ENCODE measurements at places on chromosomes 12 and 14.

GRCh38 chr12:106188256-106188655, 49.5 kb upstream of the NUAK1 start:
- no peak for DNase-seq

DNA sequence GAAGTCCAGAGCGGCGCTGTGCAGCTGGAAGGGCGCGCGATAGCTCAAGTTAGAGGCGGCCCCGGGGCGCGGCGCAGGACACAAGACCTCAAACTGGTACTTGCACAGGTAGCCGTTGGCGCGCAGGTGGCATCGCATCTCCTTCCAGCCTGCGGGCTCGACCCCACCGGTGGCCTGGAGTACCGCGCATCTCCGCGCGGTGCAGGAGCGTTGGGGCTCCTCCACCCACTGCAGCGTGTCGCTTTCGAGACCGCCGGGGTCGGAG, 553 bp downstream of the CLEC14A start:
- no peak for DNase-seq

DNA sequence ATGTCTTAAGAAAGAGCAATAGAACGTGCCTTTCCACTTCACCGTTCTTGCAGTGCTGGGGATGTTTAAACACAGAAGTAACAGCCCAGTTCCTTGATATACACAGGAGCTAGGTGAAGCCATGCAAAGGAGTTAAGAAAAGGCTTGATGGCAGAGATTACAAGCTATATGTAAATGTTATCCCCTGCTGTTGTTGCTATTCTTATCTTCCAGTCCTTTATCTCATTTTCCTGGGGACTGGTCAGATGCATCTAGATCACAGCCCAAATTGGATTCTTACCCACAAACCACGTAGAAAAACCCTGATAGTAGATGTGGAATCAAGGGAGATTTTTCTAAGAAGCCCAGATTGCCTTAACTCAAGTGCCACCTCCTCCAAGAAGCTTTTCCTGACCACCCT, 5.5 kb downstream of the ASCL1 start:
- DNase-seq = no peak

- no peak for DNase-seq
Observed at GRCh38 chr12:110627500-110628195, 13.7 kb downstream of the TCTN1 start.

GRCh38 chr14:55450987-55451386, 10.6 kb upstream of the TBPL2 start:
- no peak for DNase-seq

GRCh38 chr12:94561943-94562411, 88.4 kb downstream of the TMCC3 start:
- no peak for DNase-seq

- DNase-seq = no peak
Observed at GRCh38 chr12:55675666-55676065, 32.0 kb downstream of the ITGA7 start.

DNA sequence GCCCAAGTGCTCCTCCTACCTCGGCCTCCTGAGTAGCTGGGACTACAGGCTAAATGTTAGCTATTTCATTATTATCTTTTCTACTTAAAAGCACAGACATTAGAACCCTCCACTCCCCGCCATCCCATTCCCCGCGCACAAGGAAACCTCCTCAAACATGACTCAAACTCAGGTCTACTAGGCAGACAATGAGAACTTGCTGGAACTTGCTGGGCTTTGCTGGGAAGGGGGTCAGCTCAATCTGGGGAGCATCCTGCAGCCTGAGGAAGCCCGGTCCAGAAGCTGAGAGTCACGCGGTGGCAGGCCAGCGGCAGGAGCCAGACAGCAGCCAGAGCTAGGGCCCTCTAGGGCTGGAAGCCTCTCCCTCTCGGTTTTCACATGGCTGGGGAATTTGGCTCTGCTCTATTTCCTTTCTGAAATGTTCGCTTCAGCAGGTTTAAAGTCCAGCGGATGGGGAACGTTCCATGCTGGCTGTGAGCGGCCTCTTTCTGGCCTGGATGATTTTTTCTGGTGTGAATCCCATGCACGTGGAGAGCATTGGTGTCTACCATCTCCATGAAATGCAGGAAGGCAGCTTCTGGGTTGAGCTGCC, 68.5 kb downstream of the SLC6A12 start:
- no peak for DNase-seq

GRCh38 chr14:87732562-87732961, 260.4 kb downstream of the GALC start:
- DNase-seq = no peak

GRCh38 chr12:23694307-23694706, 255.2 kb downstream of the SOX5 start:
- no peak for DNase-seq

DNA sequence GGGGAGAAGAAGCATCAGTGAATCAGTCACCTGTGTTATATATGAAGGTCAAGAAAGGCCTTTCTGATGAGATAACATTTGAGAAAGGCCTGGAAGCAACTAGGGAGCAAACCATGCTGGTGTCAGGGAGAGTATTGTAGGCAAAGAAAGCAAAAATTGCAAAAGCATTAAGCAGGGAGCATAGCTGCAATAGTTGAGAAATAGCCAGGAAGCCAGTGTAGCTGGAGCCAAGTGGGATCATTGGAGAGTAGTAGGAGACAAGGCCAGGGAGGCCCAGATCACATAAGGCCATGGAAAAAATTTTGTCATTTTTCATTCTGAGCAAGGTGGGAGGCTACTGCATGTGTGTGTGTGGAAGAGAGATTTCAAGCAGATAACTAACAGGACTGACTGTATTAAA, 18.8 kb upstream of the MAGOHB start:
- DNase-seq = no peak

GRCh38 chr14:75322746-75323145, 44.1 kb downstream of the FOS start:
- DNase-seq = no peak

DNA sequence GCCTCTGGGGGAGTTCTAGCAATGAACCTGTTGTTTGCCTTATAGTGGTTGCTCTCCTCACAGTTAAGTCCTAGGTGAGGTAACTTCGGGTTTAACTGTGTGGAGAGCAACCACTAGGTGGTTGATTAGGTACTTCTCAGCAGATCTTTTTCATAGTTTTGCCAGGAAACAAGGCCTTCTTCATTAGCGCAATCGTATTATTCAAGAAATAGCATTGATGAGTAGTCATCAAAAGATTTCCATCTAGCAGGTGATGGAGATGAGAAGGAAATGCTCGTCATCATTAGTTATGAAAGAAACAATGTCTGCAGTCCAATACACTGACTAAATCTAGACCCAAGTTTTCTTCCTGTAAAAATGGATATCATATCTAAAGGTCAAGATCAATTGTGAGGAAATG, 923.3 kb downstream of the AACS start:
- DNase-seq = no peak

DNA sequence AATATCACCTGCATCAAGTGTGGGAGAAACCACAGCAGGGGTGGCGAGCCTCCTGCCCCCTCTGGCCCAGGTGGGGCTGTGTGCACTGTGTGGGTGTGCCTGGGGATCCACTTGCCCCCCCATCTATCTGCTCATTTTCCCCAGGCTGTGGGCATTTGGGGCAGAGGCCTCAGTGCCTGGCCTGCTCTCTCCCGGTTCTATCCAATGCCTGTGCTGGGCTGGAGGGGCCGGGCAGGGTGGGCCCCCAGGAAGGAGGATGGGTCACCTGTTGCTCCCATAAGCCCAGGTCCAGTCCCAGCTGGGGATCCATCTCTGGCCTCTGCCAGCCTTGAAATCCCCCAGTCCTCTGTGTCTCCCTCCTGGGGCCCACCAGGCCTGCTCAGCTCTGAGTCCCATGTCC, 105.6 kb downstream of the TMEM121 start:
- no peak for DNase-seq

- DNase-seq = peak; percentile 64
Observed at GRCh38 chr12:24839268-24839791, 109.6 kb downstream of the BCAT1 start.

- DNase-seq = no peak
Observed at GRCh38 chr12:11880381-11880780, 190.4 kb upstream of the BCL2L14 start.

DNA sequence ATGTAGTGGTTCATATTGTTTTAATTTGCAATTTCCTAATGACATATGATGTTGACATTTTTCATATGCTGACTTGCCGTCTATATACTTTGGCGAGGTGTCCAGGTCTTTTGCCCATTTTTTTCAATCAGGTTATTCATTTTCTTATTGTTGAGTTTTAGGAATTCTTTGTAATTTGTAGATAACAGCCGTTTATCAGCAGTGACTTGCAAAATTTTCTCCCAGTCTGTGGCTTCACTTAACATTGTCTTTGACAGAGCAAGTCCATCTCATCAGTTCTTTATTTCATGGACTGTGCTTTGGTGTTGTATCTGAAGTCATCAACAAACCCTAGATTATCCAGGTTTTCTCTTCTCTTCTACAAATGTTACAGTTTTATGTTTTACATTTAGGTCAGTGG, 12.6 kb upstream of the KLHDC2 start:
- DNase-seq = no peak

DNA sequence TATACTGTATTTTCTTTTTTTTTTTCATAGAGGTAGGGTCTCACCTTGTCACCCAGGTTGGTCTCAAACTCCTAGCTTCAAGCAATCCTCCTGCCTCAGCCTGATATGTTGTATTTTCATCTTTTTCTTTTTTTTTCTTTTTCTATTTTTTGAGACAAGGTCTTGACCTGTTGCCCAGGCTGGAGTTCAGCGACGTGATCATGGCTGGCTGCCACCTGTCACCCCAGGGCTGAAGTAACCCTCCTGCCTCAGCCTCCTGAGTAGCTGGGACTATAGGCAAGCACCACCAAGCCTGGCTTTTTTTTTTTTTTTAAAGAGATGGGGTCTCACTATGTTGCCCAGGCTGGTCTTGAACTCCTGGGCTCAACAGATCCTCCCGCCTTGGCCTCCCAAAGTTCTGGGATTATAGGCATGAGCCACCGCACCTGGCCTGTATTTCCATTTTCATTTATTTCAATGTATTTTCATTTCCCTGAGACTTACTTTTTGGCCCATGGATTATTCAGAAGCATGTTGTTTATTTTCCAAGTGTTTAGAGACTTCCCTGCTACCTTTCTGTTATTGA, 16.2 kb upstream of the ARF6 start:
- DNase-seq = no peak

GRCh38 chr12:105072888-105073488, 11.3 kb downstream of the ALDH1L2 start:
- no peak for DNase-seq

GRCh38 chr14:79144896-79145295, 974.7 kb downstream of the NRXN3 start:
- no peak for DNase-seq

GRCh38 chr12:28127455-28127854, 62.8 kb upstream of the CCDC91 start:
- no peak for DNase-seq

DNA sequence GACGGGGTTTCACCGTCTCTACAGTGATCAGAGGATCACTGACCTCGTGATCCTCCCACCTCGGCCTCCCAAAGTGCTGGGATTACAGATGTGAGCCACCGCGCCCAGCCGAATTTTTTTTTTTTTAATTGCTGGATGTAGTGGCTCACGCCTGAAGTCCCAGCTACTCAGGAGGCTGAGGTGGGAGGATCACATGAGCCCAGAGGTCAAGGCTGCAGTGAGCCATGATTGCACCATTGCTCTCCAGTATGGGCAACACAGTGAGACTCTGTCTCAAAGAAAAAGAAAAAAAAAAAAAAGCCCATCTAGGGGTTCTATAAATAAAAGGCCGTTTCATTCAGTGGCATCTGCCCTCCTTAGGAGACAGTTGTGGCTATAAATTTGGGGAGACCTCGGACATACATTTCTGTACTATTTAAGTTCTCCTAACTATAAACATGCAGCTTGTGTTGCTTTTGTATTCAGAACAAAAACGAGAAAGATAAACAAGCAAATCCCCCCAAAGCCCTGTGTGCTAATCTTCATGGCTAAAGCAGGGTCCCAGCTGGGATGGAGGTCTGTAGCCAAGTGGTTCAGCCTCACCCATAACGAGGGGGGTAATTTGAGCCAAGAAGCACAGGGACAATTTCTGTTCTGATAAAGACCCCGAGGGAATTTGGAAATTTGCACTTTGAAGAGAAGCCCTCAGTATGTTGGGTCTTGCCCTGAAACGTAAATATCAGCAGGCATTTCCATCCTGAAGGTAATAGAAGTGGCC, 35.0 kb upstream of the BCL7A start:
- no peak for DNase-seq

- no peak for DNase-seq
Observed at GRCh38 chr12:124788936-124789555, 74.6 kb downstream of the SCARB1 start.

- DNase-seq = peak; percentile 40
Observed at GRCh38 chr12:753611-754472, 1.5 kb downstream of the WNK1 start.

DNA sequence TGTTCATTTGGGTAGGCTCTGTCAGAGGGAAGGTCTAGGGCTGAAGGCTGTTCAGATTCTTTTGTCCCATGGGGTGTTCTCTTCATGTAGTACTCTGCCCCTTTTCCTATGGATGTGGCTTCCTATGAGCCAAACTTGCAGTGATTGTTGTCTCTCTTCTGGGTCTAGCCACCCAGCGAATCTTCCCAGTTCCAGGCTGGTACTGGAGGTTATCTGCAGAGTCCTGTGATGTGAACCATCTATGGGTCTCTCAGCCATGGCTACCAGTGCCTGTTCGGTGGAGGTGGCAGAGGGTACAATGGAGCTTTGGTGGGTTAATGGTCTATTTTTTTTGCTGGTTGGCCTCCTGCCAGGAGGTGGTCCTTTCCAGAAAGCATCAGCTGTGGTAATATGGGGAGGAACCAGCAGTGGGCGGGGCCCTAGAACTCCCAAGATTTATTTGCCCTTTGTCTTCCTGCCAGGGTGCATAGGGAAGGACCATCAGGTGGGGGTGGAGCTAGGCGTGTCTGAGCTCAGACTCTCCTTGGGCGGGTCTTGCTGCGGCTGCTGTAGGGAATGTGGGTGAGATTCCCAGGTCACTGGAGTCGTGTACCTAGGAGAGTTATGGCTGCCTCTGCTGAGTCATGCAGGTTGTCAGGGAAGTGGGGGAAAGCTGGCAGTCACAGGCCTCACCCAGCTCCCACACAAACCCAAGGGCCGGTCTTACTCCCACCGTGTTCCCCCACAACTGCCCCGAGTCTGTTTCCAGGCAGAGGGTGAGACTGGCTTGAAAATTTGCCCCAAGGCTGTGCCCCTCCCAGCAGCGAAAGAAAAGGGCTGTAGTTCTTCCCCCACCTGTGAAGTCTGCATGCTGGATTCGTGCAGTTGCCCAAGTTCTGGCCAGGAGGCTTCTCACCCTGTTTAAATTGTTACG, 17.5 kb downstream of the MTRFR start:
- no peak for DNase-seq

GRCh38 chr14:102853648-102854047, 68.8 kb upstream of the AMN start:
- DNase-seq = no peak

GRCh38 chr12:101616027-101616494, 21.3 kb downstream of the MYBPC1 start:
- DNase-seq = no peak

GRCh38 chr14:88044776-88045446, 40.0 kb downstream of the GPR65 start:
- no peak for DNase-seq

GRCh38 chr12:125371033-125371432, 305.8 kb downstream of the AACS start:
- DNase-seq = no peak

- no peak for DNase-seq
Observed at GRCh38 chr14:94139421-94139820, 10.0 kb upstream of the IFI27L2 start.

Data from stimulated activated CD4-positive, alpha-beta T cell treated with anti-CD3 and anti-CD28 coated beads, Interleukin-2, amount 100 ng/mL, for 48 hours (primary cell).